Mononuclear cell (primary cell): ENCODE measurements at places on chromosomes 13 and 19. TPM values are rescaled to one million over a fixed set of nuclear protein-coding genes. Genes with fewer than 3 reads are reported as not detected.

Gene ADGRE1
- total RNA-seq = 15.4 TPM

Gene ZSCAN18
- total RNA-seq = 27.3 TPM

Gene RDH8
- 0.10 TPM for total RNA-seq

Gene F10
- total RNA-seq = not detected

Gene GPR18
- 38.0 TPM for total RNA-seq

Gene MBOAT7
- 30.3 TPM for total RNA-seq

Gene SYNGR4
- total RNA-seq = not detected

Gene ADGRE3
- 0.63 TPM for total RNA-seq

Gene ZIK1
- total RNA-seq = 8.4 TPM

Gene MUC16
- total RNA-seq = under 0.01 TPM

Gene IGFL2
- not detected for total RNA-seq

Gene KLHL26
- 8.0 TPM for total RNA-seq

Gene ZNF844
- 32.2 TPM for total RNA-seq

Gene ZFP82
- total RNA-seq = 4.5 TPM

Gene ZNF155
- 6.2 TPM for total RNA-seq

Gene TUBA3C
- not detected for total RNA-seq
